ENCODE measurements at places on chromosomes 1 and 21. TPM values are rescaled to one million over a fixed set of nuclear protein-coding genes. Genes with fewer than 3 reads are reported as not detected.

OR2T35 gene
- not detected for total RNA-seq

DNA sequence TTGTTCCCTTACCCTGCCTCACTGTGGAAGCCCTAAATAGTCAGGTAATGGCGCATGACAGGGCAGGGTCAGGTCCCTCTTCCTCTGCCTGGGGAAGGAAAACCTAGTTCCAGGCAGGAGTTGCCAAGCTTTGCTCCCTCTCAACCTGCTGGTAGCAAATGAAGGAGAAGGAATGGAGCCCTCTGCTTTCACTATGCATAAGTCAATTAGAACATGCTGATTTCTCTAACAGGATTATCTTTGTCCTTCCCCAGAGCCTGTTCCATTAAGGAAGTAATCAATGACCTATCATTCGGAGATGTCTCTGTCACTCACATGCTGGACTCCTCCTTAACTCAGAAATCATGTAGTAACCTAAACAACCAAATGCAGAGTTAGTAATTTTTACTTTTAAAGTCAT lies 161.8 kb upstream of the NFIA start:
- DNase-seq, result no peak

DNA sequence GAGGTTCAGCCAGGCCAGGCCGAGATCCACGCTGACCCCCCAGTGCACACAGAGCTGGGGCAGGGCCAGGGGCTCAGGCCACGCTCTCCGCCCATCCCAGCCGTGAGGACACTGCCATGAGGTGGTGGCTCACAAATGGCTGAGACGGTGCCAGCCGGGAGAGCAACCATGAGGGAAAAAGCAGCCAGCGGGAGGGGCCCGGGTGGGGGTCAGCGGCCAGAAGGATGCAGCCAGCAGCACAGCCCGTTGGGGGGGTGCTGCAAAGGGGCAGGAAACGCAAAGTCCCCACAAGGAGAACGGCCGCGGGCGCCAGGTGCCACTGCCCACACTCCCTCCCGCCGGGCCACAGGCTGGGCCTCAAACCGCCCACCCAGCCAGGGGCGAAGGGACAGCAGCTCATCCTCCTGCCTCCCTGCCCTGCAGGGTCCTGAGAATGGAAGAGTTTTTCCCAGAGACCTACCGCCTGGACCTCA lies 8.3 kb downstream of the TTLL10 start:
- no peak for DNase-seq

TAL1 gene
- 0.71 TPM for total RNA-seq

- DNase-seq, result no peak
Observed at GRCh38 chr1:96833376-96833775, 111.8 kb downstream of the PTBP2 start.

GRCh38 chr1:216983823-216984222 lies 260.6 kb upstream of the ESRRG start:
- no peak for DNase-seq

- DNase-seq, result no peak
Observed at GRCh38 chr1:28172713-28173150, 3.8 kb downstream of the PTAFR start.

SPRR2G gene
- not detected for total RNA-seq

DNA sequence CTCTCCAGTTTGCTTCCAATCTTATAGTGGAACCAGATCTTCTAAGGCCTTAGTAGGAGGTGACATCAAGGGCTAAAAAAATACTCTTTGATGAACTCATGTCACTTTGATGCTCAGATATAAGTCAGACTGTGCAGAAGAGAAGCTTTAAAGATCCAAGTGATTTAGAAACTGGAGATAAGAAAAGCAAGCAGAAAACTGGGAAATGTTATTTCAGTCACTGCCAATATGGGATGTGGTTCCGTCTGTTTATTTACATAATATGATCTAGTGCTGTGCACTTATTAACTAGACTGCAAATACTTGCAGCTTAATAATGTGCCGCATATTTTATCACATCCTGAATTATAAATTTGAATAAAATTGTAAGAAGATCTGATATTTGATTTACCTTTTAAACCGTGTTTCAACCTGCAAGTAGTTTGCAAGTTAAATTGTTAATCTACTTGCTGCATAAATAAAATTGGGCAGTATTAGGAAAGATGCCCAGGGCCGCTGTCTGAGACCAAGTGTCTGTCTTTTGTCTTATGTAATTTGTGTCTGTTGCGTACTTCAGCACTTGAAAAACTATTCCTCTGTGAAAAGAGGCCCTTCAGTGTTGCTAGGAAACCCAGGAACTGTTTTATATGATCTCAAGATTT lies 29.6 kb downstream of the CXADR start:
- DNase-seq, result no peak

All from kidney epithelial cell (primary cell).